ENCODE measurements at places on chromosomes 3 and 15. TPM values are rescaled to one million over a fixed set of nuclear protein-coding genes. Genes with fewer than 3 reads are reported as not detected.

- DNase-seq = no peak
Observed at GRCh38 chr3:149571381-149571780, 86.4 kb downstream of the WWTR1 start.

Gene SLC6A1
- 0.73 TPM for total RNA-seq

Gene GNB4
- 13.6 TPM for total RNA-seq

DNA sequence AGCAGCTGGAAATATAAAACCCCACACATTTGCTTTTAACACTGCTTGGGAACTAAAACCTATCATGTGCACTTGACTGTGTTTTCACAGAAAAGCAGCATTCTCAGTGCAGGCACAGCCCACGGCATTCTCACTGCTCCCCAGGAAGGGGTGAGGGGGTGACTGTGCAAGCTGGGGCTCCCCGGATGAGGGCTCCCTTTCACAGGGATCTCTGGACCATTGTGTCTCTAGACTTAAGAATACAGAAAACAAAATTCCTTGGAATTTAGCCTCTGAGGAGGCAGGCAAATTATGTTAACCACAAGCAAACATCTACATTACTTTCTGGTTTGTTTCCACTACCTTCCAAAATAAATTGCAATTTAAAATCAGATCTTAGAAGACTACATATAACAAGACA is 100.3 kb downstream of the FSIP1 start:
- DNase-seq = no peak

Gene CLDN18
- total RNA-seq = not detected

DNA sequence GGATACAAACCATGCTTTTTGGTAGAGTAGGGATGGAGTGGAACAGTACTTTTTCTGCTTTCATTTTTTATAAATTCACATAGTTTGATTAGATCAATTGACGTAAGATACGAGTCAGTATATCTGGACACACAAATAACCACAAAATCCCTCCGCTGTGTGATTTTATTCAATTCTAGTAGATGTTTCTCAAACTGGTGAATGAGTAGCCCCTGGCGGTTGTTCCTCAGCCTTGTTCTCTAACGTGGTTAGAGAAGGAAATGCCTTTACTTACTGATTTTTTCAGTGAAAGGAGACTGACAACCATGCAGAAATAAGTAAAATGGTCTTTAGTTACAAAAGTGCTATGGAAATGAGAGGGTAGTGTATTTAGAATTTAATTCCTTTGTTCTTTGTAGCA is 161.0 kb downstream of the TCF12 start:
- no peak for DNase-seq

DNA sequence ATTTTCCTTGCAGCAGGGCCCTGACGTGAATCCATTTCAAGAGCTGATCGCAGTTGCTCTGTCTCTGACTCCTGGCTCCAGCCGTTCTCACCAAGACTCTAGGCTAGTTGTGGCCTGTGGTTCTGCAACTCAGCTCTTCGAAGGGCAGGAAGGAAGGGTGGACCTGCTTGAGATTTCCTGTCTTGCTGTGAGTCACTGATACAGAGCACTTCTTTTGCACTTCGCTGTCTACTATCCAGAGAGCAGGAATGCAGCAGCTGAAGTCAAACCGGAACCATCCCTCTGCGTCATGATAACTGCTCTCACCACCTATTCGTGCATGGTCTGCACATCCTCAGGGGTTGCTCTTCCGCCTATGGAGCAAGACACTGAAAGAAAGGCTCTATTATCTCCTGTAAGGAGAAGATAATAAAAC is 59.7 kb downstream of the RAP2B start:
- DNase-seq = peak; percentile 67

- DNase-seq = no peak
Observed at GRCh38 chr15:66115568-66116206, 137.9 kb downstream of the MEGF11 start.

Gene MESP2
- 0.13 TPM for total RNA-seq

Gene ROPN1
- not detected for total RNA-seq

GRCh38 chr3:9986230-9986725 is 363 bp downstream of the EMC3 start:
- no peak for DNase-seq

DNA sequence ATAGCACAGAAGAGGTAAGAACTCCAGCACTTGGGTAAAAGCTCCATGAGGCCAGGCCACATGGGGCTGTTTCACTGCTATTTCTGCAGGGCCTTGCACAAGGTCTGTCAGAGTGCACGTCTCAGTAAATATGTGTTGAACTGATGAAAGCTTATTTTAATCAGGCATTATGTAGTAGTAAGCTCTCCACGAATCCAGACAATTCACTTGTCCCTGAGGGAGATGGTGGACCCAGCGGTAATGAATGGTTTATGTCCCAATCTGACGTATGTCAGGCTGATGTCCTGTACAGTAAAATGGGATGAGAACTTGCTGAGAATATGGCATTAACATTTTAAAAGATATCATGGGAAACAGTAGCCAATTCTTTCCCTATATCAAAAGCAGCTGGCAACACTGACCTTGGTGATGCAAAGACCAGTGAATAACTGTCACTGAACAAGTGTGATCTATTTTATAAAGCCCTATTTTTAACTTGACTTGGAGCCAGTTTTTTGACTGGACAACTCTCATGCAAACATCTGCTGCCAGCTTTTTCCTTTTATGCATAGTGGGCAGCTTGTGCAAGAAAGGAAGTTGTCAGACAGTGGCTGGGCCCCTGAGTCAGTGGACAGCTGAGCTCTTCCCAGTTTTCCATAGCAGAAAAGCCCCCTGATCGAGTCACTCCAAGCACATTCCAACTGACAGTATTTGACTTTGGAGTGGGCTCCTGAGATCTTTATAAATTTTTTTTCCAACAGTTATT is 519.8 kb upstream of the MDFIC2 start:
- peak; percentile 37 for DNase-seq

Gene TM2D3
- total RNA-seq = 56.3 TPM

DNA sequence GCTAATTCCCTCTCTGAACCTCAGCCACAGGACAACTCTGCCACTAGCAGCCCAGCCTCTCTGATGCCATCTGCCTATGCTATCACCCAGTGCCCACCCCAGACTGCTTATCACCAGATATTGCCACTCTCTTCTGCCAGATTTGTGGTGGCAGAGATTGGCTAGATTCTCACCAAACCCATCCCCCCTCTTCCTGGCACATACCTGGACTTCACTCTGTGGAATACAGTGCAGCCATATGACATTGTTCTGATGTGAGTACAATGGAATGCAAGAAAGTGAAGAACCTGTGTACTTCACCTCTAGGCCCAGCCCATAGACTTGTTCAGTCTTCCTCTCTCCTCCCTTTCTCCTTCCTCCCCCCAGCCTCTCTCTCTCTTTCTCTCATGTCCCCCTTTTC is 46.9 kb upstream of the NTRK3 start:
- DNase-seq = no peak

DNA sequence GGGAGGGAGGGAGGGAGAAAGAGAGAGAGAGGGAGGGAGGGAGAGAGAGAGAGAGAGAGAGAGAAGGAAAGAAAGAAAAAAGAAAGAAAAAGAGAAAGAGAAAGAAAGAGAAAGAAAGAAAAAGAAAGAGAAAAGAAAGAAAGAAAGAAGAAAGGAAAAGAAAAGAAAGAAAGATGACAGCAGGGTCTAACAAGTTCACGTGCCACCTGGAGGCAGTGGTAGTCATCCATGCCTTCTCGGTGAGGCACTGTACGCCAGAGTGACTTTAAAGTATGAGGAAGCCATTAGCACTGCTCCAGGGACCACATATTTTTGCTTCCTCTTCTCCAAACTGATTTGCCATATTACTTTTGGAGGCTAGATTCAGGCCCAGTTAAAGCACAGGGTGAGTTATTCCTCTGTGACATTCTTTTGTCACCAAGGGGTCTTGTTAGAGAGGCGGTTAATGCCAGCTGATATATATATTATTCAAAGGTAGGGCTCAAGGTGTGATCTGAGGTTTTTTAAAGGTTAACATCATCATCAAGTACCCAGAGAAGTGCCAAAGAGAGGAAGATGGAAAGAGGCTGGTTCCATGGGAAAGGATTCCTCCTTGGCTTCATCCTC is at the start of gene HTR3D:
HTR3D (plus strand) TSS at position 556 of the 606 bp plus-strand sequence; CDS start at position 556, 0 bp downstream.
- DNase-seq = no peak

Gene CSTA
- 0.73 TPM for total RNA-seq

GRCh38 chr15:63104727-63105126 is 16.9 kb upstream of the LACTB start:
- DNase-seq = no peak

GRCh38 chr15:43196760-43197548 is 11.8 kb downstream of the CCNDBP1 start:
- DNase-seq = no peak

Gene HHLA2
- not detected for total RNA-seq

- DNase-seq = no peak
Observed at GRCh38 chr3:39499651-39500273, 32.3 kb downstream of the MOBP start.

- no peak for DNase-seq
Observed at GRCh38 chr3:81723732-81724313, 37.6 kb downstream of the GBE1 start.

Gene SCAANT1
- total RNA-seq = not detected

DNA sequence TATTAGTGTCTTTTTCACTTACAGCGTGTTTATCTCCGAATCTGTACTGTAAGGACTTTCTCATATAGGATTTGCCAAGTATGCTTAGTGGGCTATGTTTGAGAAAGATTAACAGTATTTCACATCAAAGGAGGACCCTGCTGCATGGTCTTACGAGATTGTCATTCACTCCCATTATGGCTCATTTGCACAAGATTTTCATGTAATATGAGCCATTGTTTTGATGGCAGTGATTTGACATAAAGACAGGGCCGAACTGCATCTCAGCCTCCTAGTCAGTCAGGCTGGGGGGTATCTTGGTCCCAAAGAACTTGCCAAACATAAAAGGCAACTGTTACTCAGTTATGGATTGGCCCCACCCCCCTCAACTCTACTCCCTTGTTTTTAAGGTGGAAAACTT is 205.9 kb downstream of the ZIC1 start:
- DNase-seq = no peak

Gene TM6SF1
- 6.8 TPM for total RNA-seq

DNA sequence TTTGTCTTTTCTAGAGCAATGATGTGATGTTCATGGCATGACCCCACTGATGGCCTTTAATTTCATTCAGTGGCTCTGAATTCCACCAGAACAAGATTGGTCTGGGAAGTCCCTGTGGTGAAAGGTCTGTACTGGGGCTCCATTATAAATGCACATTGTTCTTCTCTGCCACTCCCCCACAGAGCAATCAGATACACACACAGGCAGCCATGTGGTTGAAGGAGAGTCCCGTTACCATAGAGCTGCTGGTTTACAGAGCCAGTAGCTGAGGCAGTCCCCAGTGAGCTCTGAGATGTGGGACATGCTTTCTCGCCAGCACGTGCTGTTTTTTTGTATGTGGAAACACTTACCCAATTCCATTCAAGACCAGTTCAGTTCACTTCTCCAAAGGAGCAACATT is 172.7 kb upstream of the TRIM42 start:
- no peak for DNase-seq

Gene CD86
- total RNA-seq = 3.7 TPM

Gene GABRB3
- 1.6 TPM for total RNA-seq

Gene LRRC49
- total RNA-seq = 45.7 TPM

Gene LAMB2
- total RNA-seq = 568 TPM

GRCh38 chr3:13954741-13955483 is 75.0 kb upstream of the WNT7A start:
- no peak for DNase-seq

Gene CYP8B1
- total RNA-seq = not detected

- no peak for DNase-seq
Observed at GRCh38 chr3:172904711-172905373, 154.3 kb downstream of the ECT2 start.

Gene REC114
- total RNA-seq = 1.00 TPM

Data from Right ventricle myocardium superior (tissue), 1 donor.